Effector CD8-positive, alpha-beta T cell (primary cell): ENCODE measurements at places on chromosomes 11 and 22.

DNA sequence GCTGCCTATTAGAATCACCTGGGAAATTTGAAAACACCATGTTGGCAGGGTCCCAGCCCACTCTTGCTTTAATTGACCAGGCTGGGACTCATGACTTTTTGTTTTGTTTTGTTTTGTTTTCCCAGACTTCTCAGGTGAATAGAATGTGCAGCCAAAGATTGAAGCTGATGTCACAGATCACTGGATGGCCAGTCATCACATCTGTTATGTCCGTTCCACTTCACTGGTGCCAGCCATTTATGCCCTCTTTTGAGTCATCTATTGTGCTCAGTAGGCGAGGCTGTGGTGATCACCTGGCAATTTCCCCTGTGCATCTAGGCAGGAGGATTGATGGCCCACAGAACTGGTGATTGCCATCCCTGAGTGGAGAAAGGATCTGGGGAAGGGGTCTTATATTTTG, 297.3 kb downstream of the INSC start:
- DNase-seq = no peak

DNA sequence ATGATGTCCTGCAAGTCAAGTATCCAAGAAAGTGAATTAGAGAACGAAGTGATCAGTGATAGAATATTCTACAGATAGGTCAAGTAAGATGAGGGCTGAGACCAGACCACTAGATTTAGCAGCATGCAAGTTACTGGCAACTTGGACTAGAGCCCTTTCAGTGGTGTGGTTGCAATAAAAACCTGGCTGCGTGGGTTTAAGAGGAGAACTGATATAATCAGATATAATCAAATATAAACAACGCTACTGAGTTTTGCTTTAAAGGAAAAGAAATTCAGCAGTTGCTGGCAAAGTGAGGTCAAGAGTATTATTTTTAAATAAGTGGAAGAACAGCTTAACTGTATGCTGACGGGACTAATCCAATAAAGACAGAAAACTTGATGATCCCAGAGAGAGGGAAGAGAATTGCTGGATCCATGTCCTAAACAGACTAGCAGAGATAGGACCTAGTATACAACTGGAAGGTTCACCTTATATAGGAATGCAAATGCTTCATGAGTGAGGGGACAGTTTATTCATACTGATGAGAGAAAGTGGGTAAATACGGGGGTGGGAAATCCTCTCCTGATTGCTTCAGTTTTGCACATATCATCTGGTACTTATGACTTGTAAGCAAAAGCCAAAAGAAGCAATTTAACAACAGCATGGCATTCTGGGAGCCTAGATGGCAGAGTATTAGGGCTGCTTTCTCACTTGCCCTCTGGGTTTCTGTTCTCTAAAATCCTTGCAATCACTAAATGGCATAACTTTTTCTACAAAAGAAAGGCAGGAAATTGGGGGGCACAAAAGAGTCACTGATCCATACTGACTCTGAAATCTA, 146.2 kb downstream of the RBFOX2 start:
- DNase-seq = no peak

- DNase-seq = no peak
Observed at GRCh38 chr11:6526411-6527135, 29.5 kb downstream of the DNHD1 start.

DNA sequence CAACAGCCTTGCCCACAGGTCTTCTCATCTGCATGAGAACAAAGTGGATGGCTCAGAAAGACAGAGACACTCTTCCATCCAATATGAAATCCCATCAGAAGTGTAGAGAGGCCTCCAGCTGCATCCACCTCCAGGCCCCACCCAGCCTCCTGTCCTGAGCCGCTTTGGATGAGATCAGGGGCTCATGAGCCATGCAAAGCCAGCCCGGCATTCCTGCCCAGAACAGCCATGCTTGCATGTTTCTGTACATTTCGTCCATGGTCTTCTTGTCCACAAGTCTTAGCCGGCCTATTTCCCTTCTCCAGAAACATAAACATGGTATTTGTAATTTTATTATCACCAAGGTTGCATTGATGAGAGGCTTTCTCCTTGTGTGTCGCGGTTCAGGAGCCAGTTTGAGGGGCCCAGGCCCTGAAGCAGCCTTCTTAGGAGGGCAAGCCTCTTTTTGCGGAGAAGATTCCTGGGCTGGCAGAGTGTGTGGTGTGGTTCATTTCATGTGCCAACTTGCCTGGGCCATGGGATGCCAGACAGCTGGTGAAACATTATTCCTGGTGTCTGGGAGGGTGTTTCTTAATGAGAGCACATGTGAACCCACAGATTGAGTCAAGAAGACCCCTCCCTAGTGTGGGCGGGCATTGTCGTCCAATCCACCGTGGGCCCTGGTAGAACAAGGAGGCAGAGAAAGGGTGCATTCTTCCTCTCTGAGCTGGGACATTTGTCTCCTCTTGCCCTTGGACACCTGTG, 928.9 kb downstream of the TBC1D22A start:
- no peak for DNase-seq

GRCh38 chr11:26960281-26960680, 33.6 kb upstream of the FIBIN start:
- no peak for DNase-seq

- no peak for DNase-seq
Observed at GRCh38 chr11:78938036-78938435, 363.4 kb upstream of the NARS2 start.

DNA sequence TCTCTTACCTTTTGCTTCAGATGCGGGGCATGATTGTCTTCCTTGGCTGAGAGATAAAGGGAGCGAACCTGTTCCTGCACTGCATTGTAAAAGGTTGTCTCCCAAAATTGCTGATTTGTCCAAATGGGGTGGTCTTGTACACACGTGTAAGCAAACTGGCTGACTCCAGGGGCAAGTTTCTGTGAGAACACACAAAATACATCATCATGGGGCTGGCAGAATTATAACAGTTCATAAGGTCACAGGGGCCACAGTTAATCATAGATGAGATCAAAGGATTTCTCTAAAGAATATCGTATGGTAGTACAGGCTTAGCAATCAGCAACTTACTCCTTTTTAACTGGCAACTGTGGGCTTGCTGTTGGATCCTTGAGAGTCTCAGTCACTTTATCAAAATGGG, 194.3 kb downstream of the SWAP70 start:
- no peak for DNase-seq

- DNase-seq = no peak
Observed at GRCh38 chr11:69086152-69087132, 37.7 kb downstream of the TPCN2 start.

GRCh38 chr11:76161261-76161961, 44.9 kb downstream of the WNT11 start:
- DNase-seq = no peak

GRCh38 chr11:14127679-14128078, 165.2 kb downstream of the SPON1 start:
- DNase-seq = no peak

- no peak for DNase-seq
Observed at GRCh38 chr11:91158297-91158696, 935.4 kb upstream of the CHORDC1 start.

GRCh38 chr11:128692753-128693415, 988 bp upstream of the FLI1 start:
- no peak for DNase-seq

DNA sequence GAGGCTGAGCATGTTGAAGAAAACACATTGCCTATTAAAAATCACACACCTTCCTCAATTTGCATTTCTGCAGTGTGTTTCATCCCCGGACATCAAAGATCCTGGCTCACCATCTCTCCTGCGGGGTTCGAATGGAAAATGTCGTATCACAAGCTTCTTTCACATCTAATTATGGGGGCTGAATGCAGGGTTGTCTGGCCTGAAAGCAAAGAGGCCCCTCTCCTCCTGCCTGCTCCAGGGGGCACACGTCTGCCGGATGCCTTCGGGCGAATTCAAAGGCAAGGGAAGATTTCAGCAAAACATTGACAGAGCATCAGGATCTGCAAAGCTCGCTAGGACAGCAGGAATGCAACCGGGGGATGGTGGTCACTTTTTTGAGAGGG, 1447.7 kb downstream of the TBC1D22A start:
- DNase-seq = no peak

- no peak for DNase-seq
Observed at GRCh38 chr11:69048031-69048693, 570 bp upstream of the TPCN2 start.

GRCh38 chr11:27839226-27839913, 139.1 kb upstream of the BDNF start:
- DNase-seq = no peak

DNA sequence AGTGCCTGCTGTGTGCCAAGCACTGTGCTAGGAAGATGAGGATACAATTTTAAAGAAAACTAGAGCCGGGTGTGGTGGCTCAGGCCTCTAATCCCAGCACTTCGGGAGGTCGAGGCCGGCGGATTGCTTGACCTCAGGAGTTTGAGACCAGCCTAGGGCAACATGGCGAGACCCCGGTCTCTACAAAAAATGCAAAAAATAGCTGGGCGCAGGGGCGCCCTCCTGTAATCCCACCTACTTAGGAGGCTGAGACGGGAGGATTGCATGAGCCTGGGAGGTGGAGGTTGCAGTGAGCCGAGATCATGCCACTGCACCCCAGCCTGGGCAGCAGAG, 8.3 kb downstream of the TPBGL start:
- no peak for DNase-seq

GRCh38 chr11:45089251-45089650, 57.2 kb upstream of the PRDM11 start:
- DNase-seq = no peak

- no peak for DNase-seq
Observed at GRCh38 chr11:5280582-5281102, 10.9 kb upstream of the HBE1 start.

GRCh38 chr11:71962428-71963038, 33.7 kb downstream of the RNF121 start:
- no peak for DNase-seq

DNA sequence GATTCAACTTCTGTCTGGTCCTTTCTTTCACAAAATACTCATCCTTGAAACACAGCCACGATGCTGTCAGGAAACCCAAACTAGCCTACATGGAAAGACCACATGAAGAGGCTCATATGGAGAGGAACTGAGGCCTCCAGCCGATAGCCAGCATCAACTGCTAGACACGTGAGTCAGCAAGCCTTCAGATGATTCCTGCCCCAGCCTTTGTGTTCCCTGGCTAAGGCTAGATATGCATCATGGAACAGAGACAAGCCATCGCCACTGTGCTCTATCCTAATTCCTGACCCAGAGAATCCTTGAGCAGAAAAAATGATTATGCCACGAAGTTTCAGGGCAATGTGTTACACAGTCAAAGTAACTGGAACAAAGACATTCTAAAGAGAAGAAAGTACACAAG, 75.5 kb downstream of the ENTHD1 start:
- no peak for DNase-seq

GRCh38 chr22:27578937-27579617, 222.5 kb downstream of the MN1 start:
- DNase-seq = no peak

- DNase-seq = no peak
Observed at GRCh38 chr22:49531368-49531791, 296.3 kb downstream of the BRD1 start.

DNA sequence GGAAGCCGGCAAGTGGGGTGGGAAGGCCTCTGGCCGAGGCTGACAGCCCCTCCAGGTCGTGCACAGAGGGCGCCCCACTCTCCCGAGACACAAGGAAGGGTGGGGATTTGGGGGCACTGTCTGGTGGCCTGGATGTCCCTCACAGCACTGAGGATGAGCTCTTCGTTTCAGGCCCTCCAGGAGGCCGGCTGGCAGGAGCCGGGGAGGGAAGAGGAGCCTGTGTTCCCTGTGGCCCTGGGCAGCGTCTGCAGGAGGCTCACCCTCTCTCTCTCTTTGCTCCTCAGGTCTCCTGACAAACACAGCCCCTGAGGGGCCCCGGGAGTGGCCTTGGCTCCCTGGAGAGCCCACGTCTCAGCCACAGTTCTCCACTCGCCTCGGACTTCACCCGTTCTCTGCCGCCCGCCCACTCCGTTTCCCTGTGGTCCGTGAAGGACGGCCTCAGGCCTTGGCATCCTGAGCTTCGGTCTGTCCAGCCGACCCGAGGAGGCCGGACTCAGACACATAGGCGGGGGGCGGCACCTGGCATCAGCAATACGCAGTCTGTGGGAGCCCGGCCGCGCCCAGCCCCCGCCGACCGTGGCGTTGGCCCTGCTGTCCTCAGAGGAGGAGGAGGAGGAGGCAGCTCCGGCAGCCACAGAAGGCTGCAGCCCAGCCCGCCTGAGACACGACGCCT, 1078.0 kb downstream of the BRD1 start:
- no peak for DNase-seq

GRCh38 chr11:35157814-35158700, 19.1 kb downstream of the CD44 start:
- no peak for DNase-seq

DNA sequence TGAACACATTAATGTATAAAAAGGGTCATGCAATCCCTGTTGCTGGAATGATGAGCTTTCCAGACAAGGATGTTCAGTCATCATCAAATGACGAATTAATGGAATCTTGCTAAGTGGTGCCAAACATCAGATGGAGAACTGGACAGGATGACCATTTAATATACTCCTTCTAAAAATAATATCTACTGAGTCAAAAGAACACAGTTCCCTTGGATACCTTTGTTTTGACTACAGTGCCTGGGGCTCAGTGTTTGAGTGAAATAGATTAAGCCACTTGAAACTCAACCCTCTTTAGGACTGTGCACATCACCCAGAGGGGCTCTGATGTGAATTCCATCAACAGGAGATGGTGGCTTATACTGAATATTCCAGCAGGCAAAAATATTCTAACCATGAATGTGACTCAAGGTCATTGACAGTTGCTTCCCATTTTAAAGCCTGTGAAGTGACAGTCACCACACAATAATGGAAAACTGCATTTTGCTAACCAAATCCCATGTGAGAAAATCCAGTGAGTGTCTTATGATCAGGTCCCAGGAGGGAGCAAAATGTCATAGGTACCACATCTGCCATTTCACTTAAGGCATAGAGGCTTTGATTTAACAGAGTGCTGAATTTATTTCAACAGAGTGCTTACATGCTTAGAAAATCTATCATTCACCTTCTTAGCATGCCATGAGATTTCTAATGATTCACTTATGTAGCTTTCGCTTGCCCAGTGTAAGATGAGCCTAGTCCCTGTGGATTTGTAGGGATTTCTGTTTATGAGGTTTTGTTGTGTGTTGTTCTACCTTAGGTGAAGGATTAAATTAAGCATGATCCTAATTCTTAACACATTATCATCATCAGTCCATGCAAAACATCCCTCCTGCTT, 41.3 kb upstream of the SLN start:
- DNase-seq = no peak

DNA sequence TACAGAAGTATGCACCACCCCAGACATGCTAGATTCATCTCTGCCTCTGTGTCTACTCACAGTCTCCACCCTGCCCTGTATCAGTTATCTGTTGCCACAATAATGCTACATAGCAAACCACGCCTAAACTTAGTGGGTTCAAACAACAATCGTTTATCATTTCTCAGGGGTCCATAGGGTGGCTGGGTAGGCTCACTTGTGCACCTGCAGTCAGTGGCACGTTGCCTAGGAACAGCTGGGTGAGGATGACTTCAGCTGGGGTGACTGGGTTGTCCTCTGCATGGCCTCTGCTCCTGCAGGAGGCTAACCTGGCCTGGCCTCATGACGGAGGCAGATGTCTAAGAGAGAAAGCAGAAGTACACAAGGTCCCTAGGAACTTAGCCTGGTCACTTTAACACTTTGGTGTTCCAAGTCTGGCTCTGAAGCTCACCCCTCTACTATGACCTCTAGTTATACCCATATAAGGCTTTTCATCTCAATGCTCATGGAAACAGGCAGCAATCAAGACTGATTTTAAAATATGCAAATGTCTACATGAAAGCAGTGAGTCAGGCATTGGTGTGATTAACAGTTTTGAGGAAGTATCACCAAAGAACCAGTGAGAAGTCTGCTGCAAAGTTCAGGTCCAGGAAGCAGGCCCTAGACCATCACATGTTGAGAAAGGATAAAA, 10.7 kb downstream of the OLFML1 start:
- DNase-seq = no peak

- DNase-seq = no peak
Observed at GRCh38 chr11:47216121-47216798, 1.5 kb downstream of the DDB2 start.
